ENCODE measurements at places on chromosomes 6 and 20.
A peak's percentile ranks its signal among the peaks of the same experiment; 100 is the strongest.

DNA sequence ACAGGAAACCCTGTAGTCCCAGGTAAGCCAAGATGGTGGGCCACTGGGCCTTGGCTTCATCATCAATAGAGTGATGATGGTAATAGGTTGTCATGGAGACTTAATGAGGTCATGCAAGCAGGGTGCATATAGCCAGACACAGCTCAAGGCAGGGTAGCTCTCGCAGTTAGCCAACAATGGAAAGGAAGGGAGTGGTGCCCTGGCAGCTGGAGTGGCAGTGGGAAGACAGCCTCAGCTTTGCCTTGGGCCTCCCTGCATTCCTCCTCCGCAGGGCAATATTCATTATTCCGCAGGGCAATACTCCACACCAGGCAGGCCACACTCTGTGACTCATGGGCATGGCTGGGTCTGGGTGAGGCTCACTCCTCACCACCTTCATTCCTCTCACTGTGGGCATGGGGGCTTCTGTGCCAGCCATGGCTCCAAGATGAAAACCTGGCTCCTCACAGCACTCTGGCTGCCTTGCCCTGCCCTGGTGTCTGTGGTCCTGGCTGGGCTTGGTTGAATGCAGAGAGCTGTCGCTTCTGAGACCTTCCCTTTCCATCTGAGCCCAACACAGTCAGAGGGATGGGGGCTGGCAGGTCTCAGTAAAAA, 163.1 kb upstream of the PMEPA1 start:
- DNase-seq: no peak

GRCh38 chr20:597560-597959, 12.5 kb downstream of the TCF15 start:
- no peak for DNase-seq

- DNase-seq: no peak
Observed at GRCh38 chr6:114564302-114564933, 221.6 kb upstream of the HS3ST5 start.

DNA sequence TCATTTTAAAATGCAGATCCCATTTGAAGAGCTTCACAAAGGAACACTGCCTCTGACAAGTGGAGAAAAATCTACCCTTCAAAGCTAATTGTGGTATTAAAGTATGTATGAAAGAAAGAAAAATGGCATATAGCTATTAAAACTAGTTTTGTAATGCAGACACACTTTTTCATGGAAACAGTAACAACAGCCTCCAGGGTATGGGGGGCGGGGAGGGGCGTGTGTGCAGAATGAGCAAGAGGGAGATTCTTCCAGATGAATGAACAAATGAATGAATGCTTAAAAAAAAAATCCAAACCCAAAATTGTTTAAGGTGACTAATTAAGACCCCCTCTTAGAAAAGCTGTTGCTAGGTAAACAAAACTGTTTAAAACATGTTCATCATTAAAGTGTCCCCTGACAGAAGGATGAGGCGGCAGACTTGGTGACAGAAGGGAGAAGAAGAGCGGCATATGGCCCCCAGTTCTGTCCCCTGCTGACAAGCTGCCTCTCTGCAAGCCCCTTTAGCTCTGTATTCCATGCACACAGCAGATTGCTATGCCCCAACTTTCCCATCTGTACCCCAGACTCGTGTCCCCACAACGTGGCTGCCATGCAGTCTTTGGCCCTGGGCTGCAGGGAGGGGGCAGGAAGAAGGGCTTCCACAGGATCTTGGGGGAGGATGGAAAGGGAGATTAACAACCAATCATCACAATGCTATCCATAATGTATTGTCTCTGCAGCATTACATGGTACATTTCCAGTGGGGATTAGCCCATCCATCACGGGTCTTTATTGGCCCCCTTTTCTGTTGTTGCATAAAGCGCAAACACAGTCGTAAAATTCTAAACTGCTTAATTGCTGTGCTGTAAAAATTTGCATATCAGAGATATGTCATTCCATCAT, 108.4 kb upstream of the OLIG3 start:
- DNase-seq: peak; percentile 15

DNA sequence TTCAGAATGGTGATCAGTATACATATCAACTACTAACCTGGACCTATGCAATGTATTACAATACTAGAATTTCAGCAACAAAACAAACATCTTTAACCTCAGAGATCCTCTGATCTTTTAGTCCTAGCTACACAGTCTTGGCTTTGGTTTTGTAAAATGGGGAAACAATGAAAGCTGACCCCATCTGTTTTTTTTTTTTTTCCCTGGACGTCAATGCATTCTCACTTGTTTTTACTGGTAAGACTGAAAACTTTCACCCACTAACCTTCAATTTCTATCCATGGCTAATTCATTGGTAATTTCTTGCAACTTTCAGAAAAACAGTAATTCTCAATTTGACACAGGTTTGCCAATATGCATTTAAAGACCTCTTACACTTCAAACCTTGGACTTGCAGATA, 3.0 kb downstream of the KIF13A start:
- DNase-seq: no peak

All from NCI-H526 treated with DMSO at 0.1 percent for 48 hours (cell line).